ENCODE measurements at places on chromosomes 6 and 20.
A peak's percentile ranks its signal among the peaks of the same experiment; 100 is the strongest.

- no peak for DNase-seq
These were observed 592.7 kb upstream of the POU3F2 start for GRCh38 chr6:98241630-98242029.

DNA sequence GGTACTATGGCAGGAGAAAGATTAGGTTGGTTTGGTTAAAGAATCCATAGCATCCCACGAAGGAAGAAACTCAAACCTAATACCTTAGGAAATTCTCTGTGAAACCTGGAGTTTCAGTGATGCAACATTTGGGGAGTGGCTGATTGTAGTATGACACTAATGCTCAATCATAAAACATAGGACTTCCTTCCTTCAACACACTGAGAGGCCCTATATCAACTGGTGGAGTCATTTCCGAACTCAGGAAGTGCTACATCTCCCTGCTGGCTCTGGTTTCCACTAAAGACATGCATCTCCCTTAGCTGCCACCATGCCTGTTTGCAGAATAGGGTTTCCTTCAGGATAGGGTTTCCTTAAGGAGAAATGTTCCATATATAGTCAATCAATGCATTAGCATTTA lies 5.2 kb upstream of the MANEA start:
- DNase-seq: no peak

GRCh38 chr6:159089909-159090308 lies 45.1 kb upstream of the TAGAP start:
- DNase-seq: no peak

- DNase-seq: no peak
These were observed 349.0 kb downstream of the PRL start for GRCh38 chr6:21947731-21948386.

DNA sequence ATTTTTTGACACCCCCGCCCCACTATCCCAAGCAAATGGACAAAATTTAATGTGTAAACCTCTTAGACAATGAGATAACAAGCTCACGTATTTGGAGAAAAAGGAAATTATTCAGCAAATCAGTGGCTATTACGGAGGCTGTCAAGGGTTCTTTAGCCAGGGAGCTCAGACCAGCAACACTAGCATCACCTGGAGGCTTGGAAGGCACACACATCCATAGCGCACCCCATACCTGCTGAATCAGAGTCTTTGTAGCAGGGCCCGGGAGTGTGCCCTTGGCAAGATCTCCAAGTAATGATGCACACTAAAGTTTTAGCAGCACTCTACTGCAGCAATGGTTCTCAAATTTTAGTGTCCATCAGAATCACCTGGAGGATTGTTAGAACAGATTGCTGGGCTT lies 223.2 kb upstream of the BTBD3 start:
- no peak for DNase-seq

DNA sequence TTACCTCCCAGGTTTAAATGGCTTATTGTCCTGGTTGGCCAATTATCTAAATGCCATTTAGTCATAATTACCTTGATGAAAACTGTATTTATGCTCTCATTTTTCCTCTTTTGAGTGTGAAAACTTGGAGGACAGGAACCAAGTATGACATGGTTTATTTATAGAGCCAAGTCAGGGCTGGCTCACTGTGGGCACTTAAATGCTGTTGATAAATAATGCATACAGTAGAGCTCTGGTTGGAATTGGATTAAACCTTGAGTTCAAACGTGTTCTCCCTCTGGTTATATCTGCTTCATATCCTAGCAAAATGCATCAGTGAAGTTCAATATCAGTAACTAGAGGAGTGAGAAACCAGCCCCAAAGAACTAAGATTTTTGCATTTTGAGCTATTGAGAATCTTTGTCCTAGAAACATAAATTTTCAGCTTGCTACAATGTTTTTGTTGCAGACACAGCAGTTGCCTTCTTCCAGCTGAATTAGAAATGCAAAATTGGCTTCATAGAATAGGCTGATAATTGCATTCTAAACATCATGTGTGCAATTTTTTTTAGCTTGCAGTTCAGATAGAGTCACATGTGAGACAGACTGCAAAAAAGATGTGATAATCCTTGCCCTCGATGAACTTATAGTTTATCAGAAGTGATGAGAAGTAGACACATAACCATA lies 255.8 kb downstream of the BTBD3 start:
- peak; percentile 98 for DNase-seq

DNA sequence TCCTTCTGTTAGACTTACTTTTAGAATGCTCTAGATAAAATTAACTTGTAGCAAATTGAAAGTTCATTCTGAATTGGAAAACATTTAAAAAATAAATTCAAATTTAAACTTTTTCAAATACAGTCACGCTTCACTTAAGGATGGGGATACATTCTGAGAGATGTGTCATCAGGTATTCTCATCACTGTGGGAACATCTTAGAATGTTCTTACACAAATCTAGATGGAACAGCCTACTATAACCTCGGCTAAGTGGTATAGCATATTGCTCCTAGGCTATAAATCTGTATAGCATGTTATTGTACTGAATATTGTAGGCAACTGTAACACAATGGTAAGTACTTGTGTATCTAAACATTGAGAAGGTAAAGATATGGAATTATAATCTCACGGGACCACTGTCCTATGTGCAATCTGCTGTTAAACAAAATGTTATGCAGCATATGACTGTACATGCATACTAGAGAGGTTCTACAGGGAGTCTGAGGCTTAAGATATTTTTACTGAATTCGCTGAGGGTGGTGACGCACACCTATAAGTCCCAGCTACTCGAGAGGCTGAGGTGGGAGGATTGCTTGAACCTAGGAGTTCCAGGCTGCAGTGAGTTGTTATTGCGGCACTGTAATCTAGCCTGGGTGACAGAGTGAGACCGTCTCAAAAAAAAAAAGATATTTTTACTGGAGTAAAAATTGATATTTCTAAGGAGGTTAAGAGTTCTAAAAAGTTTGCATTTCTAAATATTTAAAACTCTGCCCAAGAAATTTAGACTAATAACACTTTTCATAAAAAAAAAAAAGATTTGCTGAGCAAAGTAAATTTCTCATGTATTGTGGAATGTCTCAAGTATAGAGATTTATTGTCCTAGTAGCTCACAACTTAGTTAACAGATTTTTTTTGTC lies 87.3 kb upstream of the TULP1 start:
- DNase-seq: no peak

DNA sequence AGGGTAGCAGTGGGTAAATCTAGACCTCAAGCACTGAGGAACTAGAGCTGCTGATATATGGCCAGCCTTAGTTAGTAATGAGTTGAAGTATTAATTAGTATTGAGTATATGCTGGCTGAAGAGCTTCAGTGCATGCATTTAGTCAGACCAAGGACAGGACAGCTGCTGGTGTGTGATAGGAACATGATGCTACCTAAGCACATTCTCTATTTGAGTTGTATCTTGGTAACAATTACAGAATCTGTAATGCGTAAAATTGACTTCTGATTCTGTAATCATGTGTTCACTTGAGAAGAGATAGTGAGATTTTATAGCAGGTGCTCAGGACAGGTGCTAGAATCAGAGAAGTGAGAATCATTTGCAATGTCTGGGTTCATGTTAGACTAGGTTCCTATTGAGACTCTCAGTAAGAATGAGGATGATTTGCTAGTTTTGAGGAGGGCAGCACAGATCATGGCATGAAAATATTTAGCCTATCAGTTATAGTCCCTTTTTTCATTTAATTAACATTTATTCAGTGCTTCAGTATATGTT lies 369.4 kb upstream of the HS3ST5 start:
- no peak for DNase-seq

DNA sequence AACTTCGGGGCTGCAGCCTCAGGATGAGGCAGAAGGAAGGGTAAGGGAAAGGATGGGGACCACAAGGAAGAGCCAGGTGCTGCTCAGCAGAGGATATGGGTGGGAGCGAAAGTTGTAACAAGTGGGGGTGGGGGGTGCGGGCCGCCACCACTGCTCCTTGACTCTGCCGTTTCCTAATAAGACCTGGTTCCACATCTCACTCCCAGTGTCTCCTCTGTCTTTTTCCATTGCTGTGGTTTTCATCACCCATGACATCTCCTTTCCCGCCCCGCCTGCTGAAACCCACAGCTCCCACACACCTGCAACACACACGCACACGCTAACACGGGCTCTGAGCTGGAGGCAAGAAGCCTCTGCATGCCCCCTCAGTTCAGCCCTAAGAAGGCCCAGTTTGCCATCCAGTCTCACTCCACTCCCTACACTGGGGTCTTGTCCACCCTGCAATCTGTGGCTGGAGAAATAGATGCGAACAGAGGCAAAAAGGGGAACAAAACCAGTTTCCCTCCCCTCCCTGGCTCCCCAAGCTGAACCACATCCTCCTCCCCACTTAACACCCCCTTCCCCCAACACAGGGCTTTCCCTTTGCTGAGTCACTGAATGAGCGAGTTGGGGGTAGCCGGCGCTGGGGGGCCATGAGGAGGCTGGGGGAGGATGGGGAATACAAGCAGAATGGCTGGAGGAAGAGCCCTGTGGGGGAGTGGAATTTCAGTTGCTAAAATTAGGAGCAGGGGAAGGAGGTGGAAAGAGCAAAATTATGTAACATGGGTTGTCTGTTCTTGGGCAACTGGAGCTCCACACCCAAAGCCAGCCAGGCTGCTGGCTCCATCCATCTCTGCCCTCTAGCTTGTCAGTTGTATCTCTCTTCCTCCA lies 11.5 kb downstream of the NFKBIL1 start:
- DNase-seq: no peak

- peak; percentile 6 for DNase-seq
These were observed 260.2 kb downstream of the BCKDHB start for GRCh38 chr6:80366714-80367113.

- DNase-seq: no peak
These were observed 81.6 kb upstream of the KHDRBS2 start for GRCh38 chr6:62367601-62368000.

- DNase-seq: no peak
These were observed 150.7 kb downstream of the RIMS1 start for GRCh38 chr6:72037006-72037405.

Measured in NCI-H748 treated with DMSO at 0.1 percent for 48 hours (cell line).